ENCODE measurements at places on chromosomes 5 and 9. TPM values are rescaled to one million over a fixed set of nuclear protein-coding genes. Genes with fewer than 3 reads are reported as not detected.

GRCh38 chr9:4799775-4800174 lies 7.0 kb downstream of the RCL1 start:
- DNase-seq: no peak

- no peak for DNase-seq
These were observed 170.0 kb downstream of the FGF18 start for GRCh38 chr5:171589461-171589860.

DNA sequence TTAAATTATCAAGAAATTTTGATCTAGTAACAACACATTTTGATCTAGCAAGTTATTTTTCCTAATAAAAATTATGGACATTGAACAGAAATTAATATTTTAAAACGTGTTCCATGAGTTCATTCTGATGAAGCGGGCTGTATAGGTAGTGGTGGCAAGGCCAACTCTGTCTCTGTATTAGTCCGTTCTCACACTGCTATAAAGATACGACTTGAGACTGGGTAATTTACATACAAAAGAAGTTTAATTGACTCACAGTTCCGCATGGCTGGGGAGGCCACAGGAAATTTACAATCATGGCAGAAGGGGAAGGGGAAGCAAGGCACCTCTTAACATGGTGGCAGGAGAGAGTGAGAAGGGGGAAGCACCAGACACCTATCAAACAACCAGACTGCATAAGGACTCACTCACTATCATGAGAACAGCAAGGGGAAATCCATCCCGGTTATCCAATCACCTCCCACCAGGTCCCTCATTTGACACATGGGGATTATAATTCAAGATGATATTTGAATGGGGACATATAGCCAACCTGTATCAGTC lies 61.2 kb downstream of the TMEM232 start:
- no peak for DNase-seq

GRCh38 chr5:78971998-78972397 lies 13.1 kb downstream of the ARSB start:
- no peak for DNase-seq

Gene DRD1
- 0.28 TPM for polyA plus RNA-seq

GRCh38 chr5:129073111-129073510 lies 21.4 kb upstream of the ISOC1 start:
- DNase-seq: no peak

DNA sequence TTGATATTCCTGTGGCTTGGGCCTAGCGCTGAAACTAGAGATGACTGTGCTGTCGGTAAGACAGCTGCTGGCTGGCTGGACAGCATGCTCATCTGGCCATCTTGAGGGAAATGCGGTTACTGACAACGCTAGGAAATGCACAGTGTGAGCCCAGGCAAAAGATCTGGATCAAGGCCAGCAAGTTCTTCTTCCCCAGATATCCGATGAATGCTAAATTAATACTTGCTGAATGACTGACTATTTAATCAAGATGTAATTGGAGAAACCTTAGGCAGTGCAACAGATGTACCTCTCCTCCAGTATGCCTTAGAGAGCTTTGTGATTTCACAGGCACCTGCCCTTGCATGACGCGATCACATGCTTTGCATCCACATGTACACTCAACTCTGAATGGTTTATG lies 659.1 kb downstream of the EFNA5 start:
- no peak for DNase-seq

GRCh38 chr9:117771136-117771535 lies 66.9 kb downstream of the TLR4 start:
- DNase-seq: peak; percentile 81

DNA sequence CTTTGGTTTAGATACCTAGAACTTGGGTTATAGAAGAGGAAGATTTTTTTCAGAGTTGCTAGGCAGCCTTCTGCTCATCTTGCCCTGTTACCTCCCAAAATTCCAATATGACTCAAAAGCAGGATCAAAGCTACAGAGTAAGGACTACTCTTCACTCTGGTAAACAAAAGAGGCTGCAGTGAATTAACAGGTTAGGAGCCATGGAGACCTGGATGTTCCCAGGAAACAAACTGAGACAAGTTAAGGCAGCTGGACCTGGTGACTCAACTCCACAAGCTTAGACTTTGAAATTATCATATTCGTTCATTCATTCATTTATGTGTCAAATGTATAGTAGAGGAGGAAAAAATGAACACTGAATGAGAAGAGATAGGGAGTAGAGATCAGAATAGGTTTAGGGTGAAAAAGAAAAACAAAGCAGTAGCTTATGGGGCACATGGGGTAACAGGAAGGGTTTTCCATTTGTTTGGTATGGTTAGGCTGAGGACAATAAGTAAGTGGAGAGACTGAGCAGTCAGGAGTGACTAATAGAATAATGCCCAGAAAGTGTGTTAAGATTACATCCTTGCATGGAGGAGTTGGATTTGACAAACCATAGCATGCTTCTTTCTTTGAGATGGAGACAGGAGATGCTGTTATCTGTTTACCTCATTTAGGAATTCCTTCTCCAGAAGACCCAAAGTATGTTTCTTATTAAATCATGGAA lies 464.0 kb upstream of the ZNF608 start:
- DNase-seq: no peak

Gene RNF145
- 29.6 TPM for polyA plus RNA-seq

DNA sequence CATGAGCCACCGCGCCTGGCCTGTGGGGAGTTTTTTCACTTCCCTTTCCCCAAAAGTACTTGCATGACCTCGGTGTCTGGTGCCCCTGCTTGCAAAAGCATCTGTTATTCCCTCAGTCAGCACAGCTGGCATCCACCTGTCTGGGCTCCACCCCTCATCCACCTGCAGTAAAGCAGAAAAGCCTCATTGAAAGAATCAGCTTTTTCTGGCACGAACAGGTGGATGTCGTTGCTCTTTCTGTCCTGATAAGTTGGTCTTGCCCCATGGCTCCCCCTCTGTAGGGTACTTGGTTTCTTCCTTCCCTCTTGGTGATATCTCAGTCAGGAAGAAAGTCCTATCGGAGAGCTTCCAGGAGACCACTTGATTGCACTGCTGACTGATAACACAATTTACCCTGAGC lies 37.4 kb downstream of the WWC1 start:
- DNase-seq: no peak

GRCh38 chr5:40436535-40437237 lies 243.0 kb upstream of the PTGER4 start:
- DNase-seq: no peak

GRCh38 chr9:6907772-6908381 lies 150.1 kb downstream of the KDM4C start:
- no peak for DNase-seq

- peak; percentile 63 for DNase-seq
These were observed 478 bp downstream of the TEX10 start for GRCh38 chr9:100352201-100352726.

GRCh38 chr9:91301161-91301560 lies 60.6 kb downstream of the AUH start:
- no peak for DNase-seq

Gene FBP2
- not detected for polyA plus RNA-seq

GRCh38 chr9:134223091-134223490 lies 58.7 kb upstream of the RNU6ATAC start:
- DNase-seq: peak; percentile 40

GRCh38 chr9:4226331-4227250 lies 73.3 kb downstream of the GLIS3 start:
- DNase-seq: no peak

- no peak for DNase-seq
These were observed 4.8 kb downstream of the HSDL2 start for GRCh38 chr9:112384690-112385089.

GRCh38 chr9:3900673-3901318 lies 375.0 kb upstream of the RFX3 start:
- no peak for DNase-seq

GRCh38 chr9:101527066-101527465 lies 6.6 kb upstream of the RNF20 start:
- no peak for DNase-seq

Gene SMIM33
- polyA plus RNA-seq: not detected

Gene TNFAIP8
- polyA plus RNA-seq: 13.3 TPM

- DNase-seq: no peak
These were observed 703.9 kb downstream of the EFNA5 start for GRCh38 chr5:106966686-106967315.

- DNase-seq: no peak
These were observed 24.0 kb upstream of the MAP3K1 start for GRCh38 chr5:56791396-56791795.

- DNase-seq: peak; percentile 39
These were observed 125.1 kb upstream of the OSMR start for GRCh38 chr5:38720554-38721361.

DNA sequence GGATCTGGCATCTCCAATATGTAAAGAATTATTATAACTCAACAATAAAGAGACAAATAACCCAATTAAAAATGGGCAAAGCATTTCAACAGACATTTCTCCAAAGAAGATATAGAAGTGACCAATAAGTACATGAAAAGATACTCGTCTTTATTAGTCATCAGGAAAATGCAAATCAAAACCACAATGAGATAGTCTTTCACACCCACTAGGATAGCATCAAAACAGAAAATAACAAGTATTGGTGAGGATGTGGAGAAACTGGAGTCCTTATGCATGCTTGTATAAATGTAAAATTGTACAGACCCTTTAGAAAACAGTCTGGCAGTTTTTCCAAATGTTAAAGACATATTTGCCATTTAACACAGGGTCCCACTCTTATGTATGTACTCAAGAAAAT lies 39.1 kb upstream of the ITGA1 start:
- DNase-seq: no peak

Gene FSD1L
- 1.4 TPM for polyA plus RNA-seq

Gene CDKN2A
- not detected for polyA plus RNA-seq

DNA sequence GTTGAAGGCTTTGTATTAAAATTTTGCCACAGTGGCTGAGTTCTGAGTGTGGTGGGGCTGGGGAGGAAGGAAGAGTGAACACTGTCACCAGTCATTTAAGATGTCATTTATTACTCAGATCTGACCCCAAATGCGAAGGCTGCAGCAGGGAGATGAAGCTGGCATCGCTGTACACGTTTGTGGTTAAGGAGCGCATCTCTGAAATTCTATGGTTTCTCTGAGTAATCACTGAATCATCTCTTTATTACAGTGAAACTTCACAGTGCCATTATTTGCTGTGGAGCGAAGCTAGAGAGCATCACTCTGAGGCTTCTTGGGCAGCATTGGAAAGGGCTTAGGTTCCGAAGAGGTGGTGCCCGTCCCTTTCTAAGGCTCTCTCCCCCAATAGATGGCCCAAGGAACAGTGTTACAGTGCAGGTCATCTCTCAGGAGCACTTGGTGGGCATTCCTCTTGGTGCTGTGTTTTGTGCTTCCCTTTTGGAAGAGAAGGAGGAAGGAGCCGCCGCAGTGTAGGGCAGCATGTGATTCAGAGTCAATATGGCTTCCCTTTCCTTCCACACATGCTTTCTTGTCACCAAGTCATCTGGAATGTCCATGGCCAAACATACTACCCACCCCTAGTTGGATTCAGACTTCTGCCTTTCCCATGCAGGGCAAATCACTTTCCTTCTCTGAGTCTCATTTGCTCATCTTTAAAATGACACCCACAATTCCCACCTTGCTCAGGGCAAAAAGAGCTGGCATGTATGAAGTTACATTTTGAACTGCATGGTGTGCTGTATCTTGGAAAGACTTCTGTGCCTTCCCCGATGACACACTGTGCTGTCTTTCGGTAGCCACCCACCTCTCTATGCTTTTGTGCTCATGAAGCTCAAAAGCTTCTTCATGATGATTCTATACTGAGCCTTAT lies 9.3 kb upstream of the TEX48 start:
- no peak for DNase-seq

- no peak for DNase-seq
These were observed 69.5 kb upstream of the CKMT2 start for GRCh38 chr5:81163651-81164050.

GRCh38 chr9:132216861-132217619 lies 55.2 kb downstream of the NTNG2 start:
- DNase-seq: no peak

- DNase-seq: no peak
These were observed 57.4 kb downstream of the DAP start for GRCh38 chr5:10703676-10704075.

Gene SLCO4C1
- polyA plus RNA-seq: 9.0 TPM

DNA sequence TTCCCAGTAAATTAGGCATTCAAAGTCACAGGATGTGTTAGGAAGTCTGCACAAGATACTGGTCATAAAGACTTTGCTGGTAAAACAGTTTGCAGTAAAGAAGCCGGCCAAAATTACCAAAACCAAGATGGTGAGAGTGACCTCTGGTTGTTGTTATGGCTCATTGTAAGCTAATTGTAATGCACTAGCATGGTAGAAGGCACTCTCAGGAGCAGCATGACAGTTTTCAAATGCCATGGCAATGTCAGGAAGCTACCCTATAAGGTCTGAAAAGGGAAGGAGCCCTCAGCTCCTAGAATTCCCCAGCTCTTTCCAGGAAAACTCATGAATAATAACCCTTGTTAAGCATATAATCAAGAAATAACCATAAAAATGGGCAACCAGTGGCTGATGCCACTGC lies 64.3 kb upstream of the TNC start:
- no peak for DNase-seq

GRCh38 chr5:72541501-72542225 lies 34.5 kb upstream of the ZNF366 start:
- DNase-seq: no peak

- no peak for DNase-seq
These were observed 169.0 kb upstream of the NREP start for GRCh38 chr5:111926026-111926425.

- DNase-seq: no peak
These were observed 55.6 kb upstream of the FCN2 start for GRCh38 chr9:134825025-134825424.

DNA sequence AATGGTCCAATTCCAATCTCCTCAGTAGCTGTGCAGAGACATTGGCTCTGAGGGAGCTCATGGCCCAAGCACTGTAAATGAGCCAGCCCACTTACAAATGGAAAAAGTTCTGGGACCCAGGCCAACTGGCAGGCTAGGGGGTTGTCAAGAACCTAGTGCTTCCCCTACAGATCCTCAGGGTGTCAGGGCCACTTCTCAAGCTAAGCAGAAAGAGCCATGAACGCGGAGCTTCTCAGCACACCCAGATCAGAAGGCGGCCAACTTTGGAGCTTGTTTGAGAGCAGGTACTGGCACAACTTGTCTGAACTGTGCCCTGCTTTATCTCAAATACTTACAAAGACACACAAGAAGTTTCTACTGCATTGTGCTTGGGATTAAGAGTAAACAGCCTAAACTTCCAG lies 17.5 kb downstream of the TLE1 start:
- peak; percentile 71 for DNase-seq

DNA sequence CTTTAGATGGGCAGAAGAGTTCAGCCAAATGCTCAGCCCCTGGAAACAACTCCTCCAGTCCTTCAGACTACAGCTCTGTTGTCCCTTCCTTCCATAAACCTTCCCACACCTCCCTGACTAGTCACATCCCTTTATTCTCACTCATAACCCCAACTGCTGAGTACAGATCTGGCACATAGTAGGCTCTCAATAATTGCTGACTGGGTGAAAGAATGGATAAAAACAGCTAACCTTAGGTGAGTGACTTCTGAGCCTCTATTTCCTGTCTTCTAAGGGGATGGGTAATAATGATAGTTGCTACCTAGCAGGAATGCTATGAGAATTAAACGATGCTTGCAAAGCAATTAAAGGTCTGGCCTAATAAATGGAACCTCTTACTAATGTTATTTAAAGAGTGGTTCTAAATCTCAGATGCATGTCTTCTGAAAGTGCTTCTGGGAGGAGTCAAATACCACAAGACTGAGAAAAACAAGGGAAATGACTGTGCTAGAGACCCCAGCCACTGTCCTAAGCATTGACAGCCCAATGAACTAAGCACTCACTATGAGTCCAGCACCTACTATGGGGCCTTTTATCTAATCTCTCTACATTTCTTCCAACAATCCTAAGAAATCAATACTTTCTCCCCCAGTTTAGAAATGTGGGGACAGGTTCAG lies 2.5 kb upstream of the NR6A1 start:
- DNase-seq: no peak
